ENCODE measurements at places on chromosomes 7 and 10.

- DNase-seq = no peak
Observed at GRCh38 chr10:124577651-124578050, 116.0 kb downstream of the LHPP start.

GRCh38 chr7:41277561-41277960, 425.3 kb downstream of the INHBA start:
- no peak for DNase-seq

- DNase-seq = no peak
Observed at GRCh38 chr10:14548474-14548873, 217.8 kb upstream of the FRMD4A start.

DNA sequence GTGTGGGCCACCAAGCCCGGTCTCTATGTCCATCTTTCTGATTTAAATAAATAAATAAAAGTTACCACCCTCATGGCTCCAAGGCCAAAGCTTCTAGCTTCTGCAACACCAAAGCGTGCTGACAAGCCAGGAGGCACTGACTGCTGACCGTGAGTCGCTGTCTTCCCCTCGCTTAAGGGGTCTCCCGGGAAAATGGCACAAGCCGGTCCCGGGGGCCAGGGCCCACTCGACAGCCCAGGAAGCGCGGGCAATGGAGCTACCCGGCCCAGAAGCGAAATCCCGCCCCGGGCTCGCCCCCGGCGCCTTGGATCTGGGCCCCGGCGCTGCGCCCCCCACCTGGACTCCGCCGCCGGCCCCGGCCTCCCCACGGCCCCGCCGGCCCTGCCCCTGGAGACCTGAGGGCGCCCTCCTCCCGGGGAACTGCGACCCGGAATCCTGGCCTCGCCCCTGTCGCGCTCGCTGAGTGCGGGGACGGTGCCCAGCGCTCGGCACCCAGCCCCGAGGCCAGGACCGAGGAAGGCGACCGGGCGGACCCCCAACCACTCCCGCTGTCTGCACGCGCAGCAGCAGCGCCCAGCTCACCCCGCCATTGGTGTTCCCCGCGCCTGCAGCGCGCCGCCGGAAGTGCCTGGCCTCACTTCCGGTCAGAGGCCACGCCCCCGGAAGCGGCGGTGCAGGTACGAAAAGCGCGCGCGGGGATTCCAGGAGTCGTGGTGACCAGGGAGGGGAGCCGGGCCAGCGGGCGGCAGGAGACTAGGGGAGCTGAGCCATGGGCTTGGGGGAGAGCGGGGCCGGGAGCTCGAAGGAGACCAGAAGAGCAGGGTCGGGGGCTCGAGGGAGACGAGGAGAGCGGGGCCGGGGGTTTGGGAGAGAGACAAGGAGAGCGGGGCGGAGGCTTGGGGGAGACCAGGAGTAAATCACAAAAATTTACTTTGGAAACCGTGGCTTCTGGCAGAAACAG, at the start of the genes MRM2 and NUDT1:
Gene MRM2 (minus strand): TSS at position 626 of the 961 bp plus-strand sequence. CDS start 36 bp downstream, at position 590.
Gene NUDT1 (plus strand): TSS at position 647 of the 961 bp plus-strand sequence. CDS start 2,349 bp downstream, outside the sequence.
- no peak for DNase-seq

- DNase-seq = no peak
Observed at GRCh38 chr10:128869101-128869749, 597.8 kb upstream of the MGMT start.

DNA sequence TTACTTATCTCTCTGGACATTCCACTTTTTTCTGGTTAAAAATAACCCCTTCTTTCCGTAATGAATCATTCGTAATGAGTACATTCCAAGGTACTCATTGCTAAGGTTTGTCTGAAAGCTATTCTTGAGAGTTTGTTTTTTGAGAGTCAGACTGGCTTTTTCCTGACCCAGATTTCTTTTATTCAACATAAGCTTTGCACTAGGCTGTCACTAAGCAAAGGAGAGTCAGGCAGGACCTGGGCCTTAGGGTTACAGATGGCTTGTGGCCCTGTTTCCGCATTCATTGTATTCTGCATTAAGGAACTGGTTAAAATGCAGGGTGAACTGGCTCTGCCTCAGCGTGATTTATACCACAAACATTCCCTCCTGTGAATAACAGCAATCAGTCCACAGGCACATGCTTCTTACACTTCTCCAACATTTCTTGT, 84.1 kb downstream of the POM121L12 start:
- no peak for DNase-seq

DNA sequence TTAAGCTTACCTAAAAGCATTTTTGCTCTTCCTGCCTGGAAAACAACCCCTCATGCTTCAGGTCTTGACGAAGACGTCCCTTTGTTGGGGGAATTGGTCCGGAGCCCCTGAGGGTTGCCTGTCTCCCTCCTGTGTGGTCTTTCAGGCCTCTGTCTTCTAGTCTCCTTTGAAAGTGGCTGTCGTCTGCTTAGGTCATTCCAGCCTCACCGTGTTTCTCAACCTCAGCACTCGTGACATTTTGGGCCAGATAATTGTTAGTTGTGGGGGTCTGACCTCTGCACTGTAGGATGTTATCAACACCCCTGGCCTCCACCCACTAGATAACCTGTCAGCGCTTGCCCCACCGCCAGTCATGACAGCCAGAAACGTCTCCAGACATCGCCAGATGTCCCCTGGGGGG, 219.1 kb downstream of the TCF7L2 start:
- DNase-seq = no peak

DNA sequence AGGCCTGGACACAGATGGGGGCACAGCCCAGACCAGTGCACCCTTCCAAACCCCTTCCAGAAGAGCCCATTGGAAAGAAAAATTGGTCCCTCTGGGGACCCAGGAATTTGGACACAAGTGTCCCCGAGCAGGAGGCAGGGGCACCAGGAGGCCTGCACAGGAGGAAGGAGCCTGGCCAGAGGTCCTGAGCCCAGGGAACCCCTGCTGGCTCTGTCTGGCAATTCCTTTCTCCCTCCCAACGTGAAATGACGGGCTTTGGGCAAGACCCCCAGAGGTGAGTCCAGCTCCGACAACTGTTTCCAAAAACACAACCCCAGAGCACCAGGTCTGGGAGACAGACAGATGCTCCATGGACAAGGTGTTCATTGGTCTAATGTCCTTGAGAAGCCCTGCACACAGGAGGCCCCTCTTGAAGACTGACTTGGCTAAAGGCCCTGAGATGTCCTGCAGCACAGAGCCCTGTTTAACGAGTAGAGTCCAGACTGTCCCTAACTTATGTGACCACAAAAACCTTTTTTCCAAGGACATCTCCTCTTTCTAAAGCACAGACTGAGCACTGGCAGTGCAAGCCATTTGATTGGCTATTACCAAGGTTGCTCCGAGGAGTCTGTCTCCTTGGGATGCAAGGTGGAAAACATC, 150.7 kb downstream of the OAT start:
- no peak for DNase-seq

DNA sequence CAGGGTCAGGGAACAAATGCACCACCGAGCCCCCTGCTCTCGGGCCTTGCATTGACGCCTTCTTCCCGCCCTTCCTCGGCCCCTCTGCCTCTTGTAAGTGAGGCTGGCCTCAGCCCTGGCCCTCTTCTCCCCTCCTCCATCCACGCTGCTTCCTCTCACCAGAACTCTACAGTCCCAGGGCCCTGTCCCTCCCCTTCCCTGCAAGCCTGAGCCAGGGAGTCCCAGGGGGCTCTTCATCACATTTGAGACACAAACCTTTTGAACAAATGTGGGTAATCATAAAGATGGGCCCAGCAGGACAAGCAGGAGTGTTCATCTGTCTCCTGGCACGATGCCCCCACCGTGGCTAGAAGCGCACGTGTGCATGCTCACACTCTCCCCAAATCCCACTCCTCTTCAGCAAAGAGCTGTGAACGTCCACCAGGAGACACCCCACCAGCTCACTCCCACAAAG, 57.7 kb downstream of the SLIT1 start:
- no peak for DNase-seq

DNA sequence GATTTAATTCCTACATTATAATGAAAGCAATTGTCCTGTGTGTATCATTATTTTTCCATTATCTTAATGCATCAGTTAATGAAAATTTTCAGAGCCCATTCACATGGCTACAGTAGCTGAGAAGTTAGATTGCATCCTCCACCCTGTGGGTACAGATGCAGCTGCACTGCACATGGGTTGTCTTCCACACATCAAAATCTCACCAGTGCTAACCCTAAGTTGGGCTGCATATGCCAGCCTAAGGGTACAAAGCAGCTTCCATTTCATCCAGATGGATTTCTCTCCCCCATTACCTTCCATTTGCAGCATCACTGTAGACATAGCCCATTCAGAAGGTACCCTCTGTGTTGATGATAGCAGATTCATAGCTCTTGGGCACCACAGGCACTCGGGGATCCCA, 74.7 kb upstream of the WDR11 start:
- no peak for DNase-seq

DNA sequence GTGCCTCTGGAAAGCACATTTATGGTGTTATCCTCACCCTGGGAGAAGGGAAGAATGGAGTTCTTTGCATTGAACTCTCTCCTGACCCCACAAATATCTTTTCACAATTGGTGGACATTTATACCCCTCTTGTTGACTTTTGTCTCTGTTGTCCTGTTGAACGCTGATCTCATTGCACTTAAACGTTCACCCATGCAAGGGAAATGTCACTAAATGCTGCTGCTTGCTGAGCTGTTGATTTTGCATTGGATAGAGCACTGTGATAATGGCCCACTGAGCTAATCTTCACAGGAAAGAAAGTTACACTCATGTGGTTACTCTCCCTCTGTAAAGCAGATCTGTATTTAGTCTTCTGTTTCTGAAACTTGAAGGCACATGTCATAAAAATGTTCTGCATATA, 133.4 kb downstream of the FZD1 start:
- no peak for DNase-seq

DNA sequence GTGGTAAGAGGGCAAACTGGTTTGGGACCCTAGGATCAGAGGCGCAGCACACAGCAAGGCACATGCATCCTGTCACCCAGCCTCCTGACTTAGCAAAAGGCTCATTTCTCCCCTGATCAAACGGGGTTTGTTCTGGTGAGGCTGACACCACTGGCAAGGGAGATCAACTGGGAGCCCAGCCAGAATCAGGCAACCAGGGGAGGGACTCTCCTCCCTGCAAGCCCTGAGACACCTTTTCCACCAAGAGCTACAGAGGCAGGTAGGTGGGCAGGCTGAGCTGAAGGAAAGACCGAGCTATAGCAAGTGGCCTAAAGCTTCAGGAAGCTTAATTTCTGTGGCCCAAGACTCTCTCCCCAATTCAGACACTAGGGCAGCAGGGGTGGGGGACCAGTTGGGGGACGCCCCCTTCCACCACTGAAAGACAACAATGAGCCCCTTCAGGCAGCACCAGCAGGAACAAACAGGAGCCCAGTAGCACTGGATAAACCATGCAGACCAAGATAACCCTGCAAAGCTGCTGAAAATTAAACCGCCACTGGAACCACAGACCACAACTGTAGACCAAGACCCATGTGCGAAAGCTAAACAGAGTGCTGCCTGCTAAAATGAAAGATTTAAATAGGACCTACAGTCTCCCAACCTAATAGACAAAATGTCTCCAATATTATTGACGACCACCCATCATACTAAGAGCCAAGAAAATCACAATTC, 27.1 kb upstream of the SAR1A start:
- DNase-seq = no peak

- no peak for DNase-seq
Observed at GRCh38 chr7:27155816-27156507, 513 bp downstream of the HOXA7 start.

DNA sequence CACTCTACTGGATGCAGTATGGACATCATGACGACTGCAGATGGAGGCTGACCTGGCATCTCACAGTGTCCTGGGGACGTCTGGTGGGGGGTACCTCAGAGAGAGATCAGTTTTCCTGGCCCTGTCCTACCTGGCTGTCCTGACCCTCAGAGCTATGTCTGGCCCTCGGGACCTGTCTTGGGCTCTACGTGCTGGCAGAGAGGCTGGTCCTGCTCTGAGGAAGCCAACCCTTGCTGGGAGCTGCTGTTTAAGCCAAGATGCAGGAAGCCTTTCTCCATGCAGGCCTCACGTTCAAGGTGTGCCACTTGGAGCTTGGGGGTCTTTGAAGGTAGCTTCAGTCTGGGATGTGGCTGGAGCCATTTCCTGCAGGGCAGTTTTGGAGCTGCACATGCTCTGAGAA, 42.1 kb upstream of the CXCL12 start:
- DNase-seq = no peak

Measured in cortex of kidney (tissue), 1 donor.